Stimulated activated CD4-positive, alpha-beta T cell treated with anti-CD3 and anti-CD28 coated beads, TNF-alpha, amount 100 ng/mL, for 4 hours (primary cell): ENCODE measurements at places on chromosomes 5 and 9.
A peak's percentile ranks its signal among the peaks of the same experiment; 100 is the strongest.

- DNase-seq: peak; percentile 92
Observed at GRCh38 chr5:177455036-177455660, 8.5 kb downstream of the PRR7 start.

GRCh38 chr5:90830058-90830457 lies 271.5 kb downstream of the ADGRV1 start:
- no peak for DNase-seq

- no peak for DNase-seq
Observed at GRCh38 chr5:134561871-134562296, 36.4 kb downstream of the JADE2 start.

DNA sequence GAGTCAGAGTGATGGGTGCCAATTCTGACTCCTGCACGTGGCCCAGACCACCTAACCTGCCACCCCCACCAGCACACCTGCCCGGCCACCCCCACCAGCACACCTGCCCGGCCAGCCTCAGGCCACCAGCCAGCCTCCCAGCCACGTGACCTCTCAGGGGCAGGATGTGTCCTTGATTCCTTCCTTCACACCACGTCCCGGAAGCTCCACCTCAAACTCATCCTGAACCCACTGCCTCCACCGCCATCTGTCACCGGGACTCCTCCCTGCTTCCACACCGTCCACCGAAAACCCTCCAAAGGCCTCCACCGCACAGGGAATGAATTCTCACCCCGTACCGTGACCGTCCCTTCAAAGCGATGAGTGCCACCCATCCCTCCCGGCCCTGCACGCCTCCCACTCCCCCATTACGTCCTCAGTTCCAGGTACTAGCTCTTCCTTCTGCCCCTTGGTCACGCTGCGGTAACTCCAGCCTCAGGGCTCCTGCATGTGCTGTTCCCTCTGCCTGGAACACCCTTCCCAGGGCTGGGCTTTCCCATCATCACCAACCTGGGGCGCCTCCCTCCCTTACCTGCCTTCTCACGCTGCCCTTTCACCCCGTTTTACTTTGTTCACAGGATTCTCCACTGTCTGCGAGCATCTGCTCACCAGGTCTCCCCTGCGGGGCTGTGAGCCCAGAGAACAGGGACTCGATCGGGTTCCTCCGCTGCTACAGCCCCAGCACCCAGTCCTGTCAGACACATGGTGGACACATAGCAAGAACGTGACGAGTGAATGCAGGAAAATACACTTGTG lies 82.9 kb downstream of the ADAMTS2 start:
- no peak for DNase-seq

- DNase-seq: no peak
Observed at GRCh38 chr5:31531543-31531887, 378 bp downstream of the DROSHA start.

- no peak for DNase-seq
Observed at GRCh38 chr5:43997647-43998272, 391.5 kb downstream of the FGF10 start.

GRCh38 chr5:125325488-125326149 lies 579.2 kb upstream of the ZNF608 start:
- DNase-seq: no peak

- no peak for DNase-seq
Observed at GRCh38 chr9:6055216-6055615, 39.8 kb upstream of the RANBP6 start.

- DNase-seq: peak; percentile 89
Observed at GRCh38 chr9:34637356-34638137, at the start of gene SIGMAR1. SIGMAR1 (minus strand) TSS chr9:34637787; CDS start chr9:34637697, 90 bp downstream.

DNA sequence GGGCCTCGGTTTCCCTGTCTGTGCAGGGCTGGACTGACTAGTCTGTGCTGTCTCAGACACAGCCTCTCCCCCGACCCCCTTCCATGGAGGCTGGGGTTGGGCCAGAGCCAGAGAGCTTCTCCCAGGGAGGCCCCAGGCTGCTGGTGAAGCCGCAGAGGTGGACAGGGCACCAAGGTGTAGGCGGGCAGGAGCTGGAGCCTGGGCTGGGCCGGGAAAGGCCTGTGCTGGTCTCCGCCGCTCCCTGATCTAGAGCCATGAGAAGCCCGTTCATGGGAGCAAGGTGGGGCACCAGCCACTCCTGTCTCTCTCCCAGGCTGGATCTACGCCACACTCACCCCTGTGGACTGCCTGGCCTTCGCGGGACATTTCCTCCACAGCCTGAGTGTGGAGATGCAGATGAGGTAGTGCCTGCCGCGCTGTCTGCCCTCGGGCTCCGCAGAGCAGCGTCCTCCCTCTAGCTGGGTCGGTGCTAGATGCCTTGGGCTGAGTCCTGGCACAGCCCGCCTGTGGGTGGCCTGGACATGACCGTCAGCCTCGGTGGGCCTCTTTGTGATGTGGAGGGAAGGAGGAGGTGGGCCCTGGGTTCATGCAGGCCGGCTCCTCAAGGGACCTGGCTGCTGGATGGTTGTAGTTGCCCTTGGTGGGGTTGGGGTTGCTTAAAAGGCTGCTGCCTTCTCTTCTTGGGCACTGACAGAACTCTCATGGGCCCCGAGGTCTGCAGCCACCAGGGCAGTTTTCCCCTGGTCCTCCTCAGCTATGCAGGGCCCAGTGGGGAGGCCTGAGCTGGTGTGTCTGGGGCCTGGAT lies 79.4 kb downstream of the PHF2 start:
- no peak for DNase-seq

DNA sequence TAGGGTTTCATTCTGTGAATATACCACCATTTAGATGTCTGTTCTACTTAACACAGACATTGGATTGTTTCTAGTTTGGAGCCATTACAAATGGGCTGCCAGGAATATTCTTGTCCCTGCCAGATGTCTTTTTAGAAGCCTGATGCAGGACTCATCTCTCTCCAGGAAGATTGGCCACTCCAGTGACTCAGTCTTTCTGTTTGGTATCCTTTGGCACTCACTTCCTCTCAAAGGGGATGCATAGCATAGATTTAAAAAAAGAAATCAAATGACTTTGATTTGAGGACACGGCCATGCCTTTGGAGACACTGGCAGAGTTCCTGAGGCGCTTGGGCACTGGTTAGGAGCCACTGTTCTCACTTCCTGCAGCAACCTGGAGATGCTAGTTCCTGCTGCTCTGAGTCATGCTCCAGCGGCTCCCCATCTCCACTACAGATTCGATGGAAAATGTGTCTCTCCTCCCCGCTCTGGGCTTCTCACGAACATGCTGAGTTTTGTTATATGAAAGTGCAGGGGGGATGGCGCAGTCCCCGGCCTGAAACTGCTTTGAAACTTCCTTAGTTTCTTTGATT lies 3.5 kb upstream of the ZNF366 start:
- no peak for DNase-seq

DNA sequence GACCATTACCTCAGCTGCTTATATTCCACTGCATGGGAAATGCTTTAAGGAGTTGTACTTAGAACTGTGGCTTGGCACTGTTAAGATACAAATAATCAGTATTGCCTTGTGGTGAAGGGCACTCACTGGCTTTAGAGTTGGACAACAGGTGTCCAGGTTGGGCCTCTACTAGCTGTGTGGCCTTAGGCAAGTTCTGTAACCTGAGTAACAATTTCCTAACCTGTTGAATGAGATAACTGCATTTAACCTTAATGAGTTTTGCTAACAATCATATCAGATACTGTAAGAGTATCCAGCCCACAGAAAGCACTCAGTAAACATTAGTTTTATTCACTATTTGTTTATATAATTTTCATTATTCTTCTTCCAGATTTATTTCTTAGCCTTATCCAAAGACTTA lies 17.2 kb upstream of the HK3 start:
- no peak for DNase-seq

DNA sequence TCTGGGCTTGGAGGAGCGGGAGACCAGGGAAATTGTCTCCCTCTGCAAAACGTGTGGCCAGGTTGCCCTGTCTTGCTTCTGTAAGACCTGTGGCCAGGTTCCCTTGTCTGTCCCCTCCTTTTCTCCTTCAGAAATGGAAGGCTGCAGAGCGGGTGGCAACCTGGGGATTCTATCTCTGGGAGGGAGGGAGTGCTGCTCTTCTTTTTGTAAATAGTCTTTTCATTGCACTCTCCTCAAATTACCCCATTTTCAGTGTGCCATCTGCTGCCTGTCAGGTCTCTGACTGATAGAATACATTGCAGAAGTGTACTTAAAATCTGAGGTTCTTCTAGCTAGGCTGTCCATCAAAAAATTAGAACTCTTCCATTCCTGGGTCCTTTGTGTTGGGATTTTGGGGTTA lies 126.0 kb downstream of the GABRB2 start:
- DNase-seq: no peak

- DNase-seq: no peak
Observed at GRCh38 chr5:149221326-149221725, 50.3 kb upstream of the AFAP1L1 start.

GRCh38 chr5:97528941-97529340 lies 345.9 kb upstream of the RIOK2 start:
- no peak for DNase-seq

GRCh38 chr5:140243706-140244250 lies 59.1 kb downstream of the PFDN1 start:
- no peak for DNase-seq

- no peak for DNase-seq
Observed at GRCh38 chr5:95599252-95599651, 20.6 kb upstream of the GPR150 start.

- no peak for DNase-seq
Observed at GRCh38 chr5:138179277-138179857, 455 bp downstream of the KIF20A start.

DNA sequence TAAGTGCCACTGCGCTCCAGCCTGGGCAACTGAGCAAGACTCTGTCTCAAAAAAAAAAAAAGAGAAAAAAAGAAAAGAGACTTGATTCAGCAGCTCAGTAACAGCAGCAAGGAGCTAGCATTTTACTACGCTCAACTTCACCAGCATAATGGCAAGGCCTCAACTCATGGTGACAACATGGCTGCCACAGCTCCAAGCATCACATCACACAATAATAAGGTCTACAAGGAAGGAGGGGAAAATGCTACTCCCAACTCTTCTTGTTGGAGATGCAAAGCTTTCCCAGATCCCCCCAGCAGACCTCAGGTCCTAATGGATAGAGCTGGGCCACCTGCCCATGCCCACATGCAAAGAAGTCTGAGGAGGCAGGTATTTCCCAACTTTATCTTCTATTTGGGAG lies 86.2 kb upstream of the RAPGEF1 start:
- DNase-seq: no peak

DNA sequence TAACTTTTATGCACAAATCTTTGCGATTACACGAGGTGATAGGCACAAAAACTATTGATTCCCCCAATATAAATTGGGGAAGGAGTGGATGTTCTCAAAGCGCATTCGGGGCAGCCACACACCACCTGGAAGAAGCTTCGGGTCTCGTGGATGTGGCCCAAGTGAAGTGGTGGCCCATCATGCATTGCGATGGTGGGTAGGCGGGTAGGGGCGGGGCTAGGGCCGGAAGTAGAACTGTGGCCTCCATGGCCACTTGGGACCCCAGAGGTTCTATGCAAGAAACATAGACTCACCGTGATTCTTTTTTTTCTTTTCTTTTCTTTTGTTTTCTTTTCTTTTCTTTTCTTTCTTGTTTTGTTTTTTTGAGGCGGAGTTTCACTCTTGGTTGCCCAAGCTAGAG lies 86.4 kb upstream of the SLC44A1 start:
- no peak for DNase-seq

GRCh38 chr9:105055917-105056316 lies 128.0 kb upstream of the ABCA1 start:
- no peak for DNase-seq

DNA sequence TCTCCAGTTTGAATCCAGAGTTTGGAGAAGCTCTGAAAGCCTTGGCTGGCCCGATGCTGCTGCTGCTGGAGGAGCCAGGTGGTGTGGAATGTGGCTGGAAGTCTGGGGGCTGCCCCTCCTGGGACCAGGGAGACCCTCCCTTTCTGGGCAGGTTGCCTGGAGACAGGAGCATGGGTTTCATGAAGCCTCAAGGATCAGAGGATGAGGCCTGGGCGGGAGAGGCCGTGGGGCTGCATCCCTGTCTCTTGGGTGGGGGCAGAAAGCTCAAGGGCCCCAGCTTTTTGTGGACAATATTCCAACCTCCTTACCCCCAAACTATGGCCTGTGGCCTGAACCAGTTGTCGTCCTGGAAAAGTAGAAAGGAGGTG lies 10.1 kb downstream of the FGF18 start:
- no peak for DNase-seq

DNA sequence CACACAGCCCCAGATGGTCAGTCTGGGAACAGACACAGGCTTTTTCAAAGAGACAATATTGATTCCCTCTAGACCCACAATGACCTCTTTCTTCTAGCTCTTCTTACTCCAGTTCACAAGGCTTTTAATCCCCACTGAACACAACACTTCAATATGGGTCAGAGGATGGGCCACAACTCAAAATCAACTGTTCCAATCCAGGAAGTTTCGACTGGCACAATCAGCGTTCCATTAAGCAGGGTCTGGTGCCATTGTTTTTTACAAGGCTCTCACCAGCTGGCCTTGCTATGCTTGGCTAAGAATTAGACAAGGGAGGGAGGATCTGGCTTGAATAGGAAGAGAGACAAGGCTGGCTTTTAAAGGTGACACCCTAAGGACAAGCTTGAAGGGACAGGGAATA lies 199.4 kb upstream of the SLC24A2 start:
- no peak for DNase-seq

- no peak for DNase-seq
Observed at GRCh38 chr5:98464737-98465330, 308.6 kb upstream of the RGMB start.

DNA sequence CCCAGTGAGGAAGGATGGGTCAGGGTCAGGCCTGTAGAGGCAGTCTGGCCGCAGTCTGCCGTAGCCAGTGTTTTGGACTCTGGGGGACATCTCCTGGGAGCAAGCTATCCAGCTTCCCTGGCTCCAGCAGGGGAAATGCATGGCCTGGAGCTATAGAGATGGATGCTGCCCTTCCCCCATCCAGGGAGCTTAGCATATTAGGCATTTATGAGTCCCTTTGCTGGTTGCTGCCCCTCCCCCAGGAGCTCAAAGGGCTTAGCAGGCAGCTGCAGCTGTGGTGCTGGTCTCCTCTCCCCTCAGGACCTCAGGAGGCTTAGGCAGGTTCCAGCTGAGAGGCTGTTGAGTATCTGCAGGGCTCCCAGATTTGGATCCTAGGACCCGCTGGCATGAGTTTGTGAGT lies 1158.7 kb downstream of the DTWD2 start:
- DNase-seq: no peak

GRCh38 chr5:117812861-117813260 lies 1175.5 kb downstream of the DTWD2 start:
- DNase-seq: no peak

GRCh38 chr5:99460701-99461100 lies 531.9 kb upstream of the CHD1 start:
- DNase-seq: no peak

GRCh38 chr9:72485821-72486593 lies 35.4 kb upstream of the TMC1 start:
- DNase-seq: no peak

GRCh38 chr9:82524407-82524806 lies 535.8 kb downstream of the SPATA31D1 start:
- no peak for DNase-seq

DNA sequence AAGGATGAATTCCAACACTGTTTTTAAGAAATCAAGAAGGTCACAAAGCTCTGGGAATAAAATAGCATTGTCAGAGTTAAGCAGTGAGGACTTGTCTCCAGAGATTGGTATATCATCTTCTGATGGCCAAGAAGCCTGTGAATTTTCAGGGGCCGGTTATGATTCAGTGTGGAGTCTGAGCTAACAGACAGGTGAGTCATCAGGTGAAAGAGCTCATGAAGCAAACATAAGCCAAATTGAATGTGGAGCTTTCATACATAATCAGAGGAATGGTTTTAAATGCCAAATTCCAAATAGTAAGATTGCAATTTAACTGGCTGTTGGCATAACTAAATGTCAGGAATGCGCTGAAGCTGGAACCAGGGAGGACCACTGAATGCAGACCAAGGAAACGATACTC lies 494.2 kb downstream of the MTRR start:
- no peak for DNase-seq

- DNase-seq: no peak
Observed at GRCh38 chr9:92476962-92477361, 5.3 kb downstream of the ASPN start.
